ENCODE measurements at places on chromosomes 4 and X.

- H3K4me1 ChIP-seq, result no peaks in the 10 kb centered on the region
- no peaks in the 10 kb centered on the region for H3K27me3 ChIP-seq
- H3K4me3 ChIP-seq, result no peak overlapping the region
- H3K27ac ChIP-seq, result no peak overlapping the region
Measured at GRCh38 chr4:165864271-165864670, 8.8 kb upstream of the TLL1 start.

- H3K36me3 ChIP-seq, result no peaks in the 10 kb centered on the region
- H3K4me3 ChIP-seq, result no peak overlapping the region
- no peak for DNase-seq
- H3K4me1 ChIP-seq, result peaks cover 4% of the 10 kb centered on the region
- H3K27me3 ChIP-seq, result peaks cover 5% of the 10 kb centered on the region
Measured at GRCh38 chr4:42750091-42750490, 93.2 kb upstream of the ATP8A1 start.

- H3K27me3 ChIP-seq, result no peaks in the 10 kb centered on the region
- DNase-seq, result no peak
- no peak overlapping the region for H3K4me3 ChIP-seq
- no peak overlapping the region for H3K27ac ChIP-seq
Measured at GRCh38 chr4:79088946-79089691, 149.9 kb upstream of the PAQR3 start.

DNA sequence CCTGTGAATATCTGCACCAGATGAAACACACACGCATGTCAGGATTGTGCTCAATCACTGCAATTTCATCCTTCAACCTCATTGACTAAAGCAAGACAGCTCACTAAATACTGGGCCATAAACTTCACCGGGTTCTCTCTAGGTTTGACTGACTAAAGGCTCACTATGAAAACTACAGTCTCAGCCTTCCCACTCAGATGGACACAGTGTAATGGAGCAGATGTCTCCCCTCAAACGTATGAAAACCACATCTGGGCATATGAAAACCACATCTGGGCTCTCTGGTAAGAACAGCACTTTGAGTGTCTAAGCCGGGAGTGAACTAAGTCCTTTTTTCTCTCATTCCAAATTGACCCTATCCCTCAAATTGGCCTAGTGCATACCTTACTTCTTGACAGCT is 15.2 kb downstream of the GEMIN8 start:
- H3K4me1 ChIP-seq, result peaks cover 4% of the 10 kb centered on the region
- DNase-seq, result no peak
- H3K4me3 ChIP-seq, result no peak overlapping the region
- no peaks in the 10 kb centered on the region for H3K36me3 ChIP-seq

- H3K4me1 ChIP-seq, result no peaks in the 10 kb centered on the region
- no peaks in the 10 kb centered on the region for H3K27me3 ChIP-seq
- H3K4me3 ChIP-seq, result no peak overlapping the region
- H3K36me3 ChIP-seq, result no peaks in the 10 kb centered on the region
Measured at GRCh38 chr4:130736436-130737185, 1640.7 kb downstream of the C4orf33 start.

DNA sequence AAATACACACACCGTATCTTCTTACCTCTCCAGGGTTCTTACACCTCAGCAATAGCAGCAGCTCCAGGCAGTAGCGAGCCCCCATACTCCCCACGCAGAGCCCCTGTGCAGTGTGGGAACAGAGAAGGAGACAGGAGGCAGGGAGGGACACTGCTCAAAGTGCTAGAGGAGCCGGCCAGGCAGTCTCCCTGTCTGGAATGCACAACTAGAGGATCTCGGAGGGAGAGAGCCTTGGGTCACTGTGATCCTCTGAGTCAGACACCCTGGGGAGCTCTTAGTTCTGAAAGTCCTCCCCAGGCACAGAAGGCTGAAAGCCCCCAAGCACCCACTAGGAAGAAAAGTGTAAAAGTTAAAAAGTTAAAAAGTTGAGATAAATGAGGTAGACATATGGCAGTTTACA is 16.0 kb downstream of the AMELX start:
- no peak for DNase-seq
- H3K4me1 ChIP-seq, result no peaks in the 10 kb centered on the region
- no peak overlapping the region for H3K27ac ChIP-seq
- no peak overlapping the region for H3K4me3 ChIP-seq
- no peaks in the 10 kb centered on the region for H3K36me3 ChIP-seq
- no peaks in the 10 kb centered on the region for H3K27me3 ChIP-seq

GRCh38 chr4:6307230-6307629 is 37.6 kb downstream of the WFS1 start:
- H3K27me3 ChIP-seq, result peaks cover 61% of the 10 kb centered on the region
- peaks cover 10% of the 10 kb centered on the region for H3K36me3 ChIP-seq
- H3K4me1 ChIP-seq, result peaks cover 2% of the 10 kb centered on the region
- DNase-seq, result no peak
- no peak overlapping the region for H3K27ac ChIP-seq

DNA sequence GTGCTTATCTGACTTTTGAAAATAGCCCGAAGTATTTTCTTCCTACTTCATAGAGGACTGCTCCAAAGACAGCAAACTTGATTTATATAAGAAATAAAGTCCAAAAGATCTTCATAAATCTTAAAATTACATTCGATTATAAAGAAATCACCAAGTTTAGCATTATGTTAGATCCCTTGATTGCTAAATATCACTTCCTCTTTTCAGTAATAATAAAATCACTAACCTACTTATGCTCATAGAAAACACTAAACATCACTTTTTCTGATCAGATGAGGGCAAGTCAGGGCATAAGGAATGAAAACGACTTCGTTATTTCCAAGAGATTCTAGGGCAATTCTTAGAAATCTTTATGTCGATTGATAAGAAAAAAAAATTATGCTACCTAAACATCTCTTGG is 32.0 kb downstream of the DYNLT3 start:
- no peak for DNase-seq
- no peaks in the 10 kb centered on the region for H3K36me3 ChIP-seq
- H3K27me3 ChIP-seq, result peaks cover 5% of the 10 kb centered on the region
- no peak overlapping the region for H3K27ac ChIP-seq

- no peak overlapping the region for H3K4me3 ChIP-seq
- no peak for DNase-seq
- no peaks in the 10 kb centered on the region for H3K27me3 ChIP-seq
- no peaks in the 10 kb centered on the region for H3K4me1 ChIP-seq
- no peak overlapping the region for H3K27ac ChIP-seq
Measured at GRCh38 chr4:167119392-167119791, 114.9 kb downstream of the SPOCK3 start.

GRCh38 chr4:67894659-67895058 is 10.9 kb upstream of the TMPRSS11D start:
- H3K27me3 ChIP-seq, result no peaks in the 10 kb centered on the region
- H3K4me3 ChIP-seq, result no peak overlapping the region
- no peak for DNase-seq
- H3K4me1 ChIP-seq, result no peaks in the 10 kb centered on the region
- H3K27ac ChIP-seq, result no peak overlapping the region

- no peak overlapping the region for H3K4me3 ChIP-seq
- H3K4me1 ChIP-seq, result peaks cover 32% of the 10 kb centered on the region
- no peaks in the 10 kb centered on the region for H3K36me3 ChIP-seq
- H3K27ac ChIP-seq, result no peak overlapping the region
- DNase-seq, result no peak
Measured at GRCh38 chr4:38323141-38323641, 340.8 kb upstream of the KLF3 start.

- H3K4me1 ChIP-seq, result no peaks in the 10 kb centered on the region
- H3K4me3 ChIP-seq, result no peak overlapping the region
- no peaks in the 10 kb centered on the region for H3K36me3 ChIP-seq
- no peaks in the 10 kb centered on the region for H3K27me3 ChIP-seq
- no peak overlapping the region for H3K27ac ChIP-seq
Measured at GRCh38 chr4:36997727-36998126, 246.8 kb upstream of the NWD2 start.

- peaks cover under 1% of the 10 kb centered on the region for H3K4me1 ChIP-seq
- no peaks in the 10 kb centered on the region for H3K36me3 ChIP-seq
- H3K4me3 ChIP-seq, result no peak overlapping the region
- no peak for DNase-seq
Measured at GRCh38 chr4:169800541-169800940, 42.8 kb upstream of the HPF1 start.

GRCh38 chr4:94256828-94257227 is 49.2 kb downstream of the SMARCAD1 start:
- H3K4me3 ChIP-seq, result no peak overlapping the region
- peaks cover 4% of the 10 kb centered on the region for H3K4me1 ChIP-seq
- H3K27me3 ChIP-seq, result no peaks in the 10 kb centered on the region
- H3K27ac ChIP-seq, result no peak overlapping the region

- H3K27ac ChIP-seq, result no peak overlapping the region
- no peak for DNase-seq
- no peaks in the 10 kb centered on the region for H3K27me3 ChIP-seq
- no peak overlapping the region for H3K4me3 ChIP-seq
- H3K36me3 ChIP-seq, result peaks cover 5% of the 10 kb centered on the region
Measured at GRCh38 chrX:85906399-85906798, 141.0 kb downstream of the CHM start.

DNA sequence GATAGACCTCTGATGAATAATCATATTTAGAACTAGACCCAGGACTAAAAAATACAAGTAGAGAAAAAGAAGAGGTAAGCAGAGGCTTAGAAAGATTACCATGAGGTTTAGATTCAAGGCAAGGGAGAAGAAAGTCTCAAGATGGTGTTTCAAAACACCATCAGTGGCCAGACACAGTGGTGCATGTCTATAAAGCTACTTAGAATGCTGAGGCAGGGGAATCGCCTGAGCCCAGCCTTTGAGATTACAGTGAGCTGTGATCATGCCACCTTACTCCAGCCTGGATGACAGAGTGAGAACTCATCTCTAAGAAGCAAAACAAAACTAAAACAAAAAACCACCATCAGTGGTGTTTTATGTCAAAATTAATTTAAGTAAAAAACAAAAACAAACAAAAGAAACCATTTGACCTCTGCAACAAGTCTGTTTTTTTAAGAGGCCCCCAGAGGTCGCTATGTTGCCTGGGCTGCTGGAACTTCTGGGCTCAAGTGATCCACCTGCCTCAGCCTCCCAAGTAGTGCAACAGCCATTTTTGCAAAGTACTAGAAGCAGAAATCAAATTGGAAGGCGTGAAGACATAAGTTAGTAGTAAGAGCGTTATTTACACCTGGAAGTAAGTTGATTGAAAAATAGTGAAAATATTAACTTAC is 784.3 kb downstream of the ADGRL3 start:
- no peaks in the 10 kb centered on the region for H3K36me3 ChIP-seq
- H3K27ac ChIP-seq, result no peak overlapping the region
- H3K4me1 ChIP-seq, result no peaks in the 10 kb centered on the region
- no peak overlapping the region for H3K4me3 ChIP-seq
- no peak for DNase-seq
- H3K27me3 ChIP-seq, result no peaks in the 10 kb centered on the region

- no peak for DNase-seq
- H3K4me3 ChIP-seq, result no peak overlapping the region
- H3K4me1 ChIP-seq, result peaks cover 3% of the 10 kb centered on the region
- no peaks in the 10 kb centered on the region for H3K36me3 ChIP-seq
Measured at GRCh38 chr4:151799417-151800012, 38.7 kb upstream of the GATB start.

DNA sequence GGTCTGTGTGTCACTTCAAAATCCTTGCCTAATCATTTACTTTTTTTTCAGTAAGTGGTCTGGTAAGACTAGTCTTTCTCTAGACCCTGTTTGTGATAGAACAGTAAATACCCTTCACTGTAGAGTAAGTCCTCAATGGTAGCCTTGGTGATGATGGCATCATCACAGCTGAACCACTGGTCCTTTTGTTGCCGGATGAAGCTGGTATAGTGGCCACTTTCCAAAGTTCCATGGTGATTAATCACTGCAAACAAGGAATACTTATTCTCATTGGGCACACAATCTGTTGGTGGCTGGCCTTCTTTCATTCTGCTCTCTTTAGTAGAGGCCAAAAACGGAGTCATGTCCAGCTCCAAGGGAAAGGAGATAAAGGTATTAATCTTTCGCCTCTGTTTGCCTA is 2.9 kb downstream of the USP51 start:
- H3K36me3 ChIP-seq, result no peaks in the 10 kb centered on the region
- no peak for DNase-seq
- H3K4me3 ChIP-seq, result no peak overlapping the region
- no peaks in the 10 kb centered on the region for H3K27me3 ChIP-seq
- H3K27ac ChIP-seq, result no peak overlapping the region

- H3K27me3 ChIP-seq, result no peaks in the 10 kb centered on the region
- H3K36me3 ChIP-seq, result no peaks in the 10 kb centered on the region
- no peaks in the 10 kb centered on the region for H3K4me1 ChIP-seq
Measured at GRCh38 chrX:8346060-8346459, 118.6 kb upstream of the VCX3B start.

GRCh38 chr4:55633903-55634302 is 2.2 kb downstream of the NMU start:
- no peak overlapping the region for H3K27ac ChIP-seq
- DNase-seq, result no peak
- H3K36me3 ChIP-seq, result no peaks in the 10 kb centered on the region
- peaks cover 18% of the 10 kb centered on the region for H3K4me1 ChIP-seq
- H3K27me3 ChIP-seq, result peaks cover 55% of the 10 kb centered on the region

- DNase-seq, result peak; percentile 32
- H3K4me3 ChIP-seq, result peak within 1 kb of the TSS; percentile 95
- peaks cover 25% of the 10 kb centered on the region for H3K4me1 ChIP-seq
- peak within 1 kb of the TSS; percentile 82 for H3K27ac ChIP-seq
Measured at GRCh38 chr4:4386736-4387392, at the start of gene NSG1. NSG1 (plus strand) TSS chr4:4387102; CDS start chr4:4387630, 528 bp downstream.

DNA sequence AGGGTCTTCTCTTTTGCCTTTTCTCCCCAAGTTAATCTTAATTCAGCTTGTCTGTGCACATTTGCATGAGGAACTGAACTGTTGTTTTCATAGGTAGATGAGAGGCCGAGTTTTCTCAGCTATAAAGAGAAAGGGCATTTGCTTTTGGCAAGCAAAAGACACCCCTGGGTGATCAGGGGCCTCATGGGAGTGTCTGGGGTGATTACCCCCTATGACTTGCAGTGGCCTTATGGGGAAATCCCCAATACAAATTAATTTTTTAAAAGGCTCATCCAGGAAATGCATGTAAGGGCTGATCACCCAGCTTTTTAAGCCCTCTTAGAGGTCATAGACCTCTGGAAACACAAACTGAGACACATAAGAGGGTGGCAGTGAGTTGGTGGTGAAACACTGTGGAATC is 56.4 kb upstream of the HMX1 start:
- no peak overlapping the region for H3K27ac ChIP-seq
- H3K4me1 ChIP-seq, result no peaks in the 10 kb centered on the region
- H3K36me3 ChIP-seq, result peaks cover 2% of the 10 kb centered on the region
- no peak for DNase-seq
- peaks cover 5% of the 10 kb centered on the region for H3K27me3 ChIP-seq

- H3K27me3 ChIP-seq, result no peaks in the 10 kb centered on the region
- H3K4me1 ChIP-seq, result no peaks in the 10 kb centered on the region
- H3K4me3 ChIP-seq, result no peak overlapping the region
- no peak overlapping the region for H3K27ac ChIP-seq
- no peaks in the 10 kb centered on the region for H3K36me3 ChIP-seq
- DNase-seq, result no peak
Measured at GRCh38 chrX:41031256-41031967, 53.8 kb upstream of the USP9X start.

- DNase-seq, result no peak
- no peak overlapping the region for H3K27ac ChIP-seq
- peak overlapping the region; percentile 84 for H3K4me3 ChIP-seq
- H3K4me1 ChIP-seq, result peaks cover 13% of the 10 kb centered on the region
- peaks cover 5% of the 10 kb centered on the region for H3K36me3 ChIP-seq
Measured at GRCh38 chr4:52052475-52052780, 1.3 kb downstream of the SPATA18 start.

GRCh38 chr4:14069886-14070285 is 442.4 kb upstream of the BOD1L1 start:
- no peak for DNase-seq
- no peaks in the 10 kb centered on the region for H3K4me1 ChIP-seq
- no peaks in the 10 kb centered on the region for H3K27me3 ChIP-seq
- no peak overlapping the region for H3K4me3 ChIP-seq

Data from T-helper 17 cell (primary cell).